ENCODE measurements at places on chromosomes 11 and 22.

- no peak overlapping the region for H3K27ac ChIP-seq
- no peaks in the 10 kb centered on the region for H3K36me3 ChIP-seq
Measured at GRCh38 chr22:18966748-18967147, 30.7 kb upstream of the PRODH start.

- H3K4me3 ChIP-seq, result peak overlapping the region; percentile 79
- H3K36me3 ChIP-seq, result no peaks in the 10 kb centered on the region
- DNase-seq, result no peak
- no peaks in the 10 kb centered on the region for H3K27me3 ChIP-seq
- H3K4me1 ChIP-seq, result peaks cover 51% of the 10 kb centered on the region
- no peak overlapping the region for H3K27ac ChIP-seq
Measured at GRCh38 chr11:65576232-65576866, 496 bp downstream of the EHBP1L1 start.

DNA sequence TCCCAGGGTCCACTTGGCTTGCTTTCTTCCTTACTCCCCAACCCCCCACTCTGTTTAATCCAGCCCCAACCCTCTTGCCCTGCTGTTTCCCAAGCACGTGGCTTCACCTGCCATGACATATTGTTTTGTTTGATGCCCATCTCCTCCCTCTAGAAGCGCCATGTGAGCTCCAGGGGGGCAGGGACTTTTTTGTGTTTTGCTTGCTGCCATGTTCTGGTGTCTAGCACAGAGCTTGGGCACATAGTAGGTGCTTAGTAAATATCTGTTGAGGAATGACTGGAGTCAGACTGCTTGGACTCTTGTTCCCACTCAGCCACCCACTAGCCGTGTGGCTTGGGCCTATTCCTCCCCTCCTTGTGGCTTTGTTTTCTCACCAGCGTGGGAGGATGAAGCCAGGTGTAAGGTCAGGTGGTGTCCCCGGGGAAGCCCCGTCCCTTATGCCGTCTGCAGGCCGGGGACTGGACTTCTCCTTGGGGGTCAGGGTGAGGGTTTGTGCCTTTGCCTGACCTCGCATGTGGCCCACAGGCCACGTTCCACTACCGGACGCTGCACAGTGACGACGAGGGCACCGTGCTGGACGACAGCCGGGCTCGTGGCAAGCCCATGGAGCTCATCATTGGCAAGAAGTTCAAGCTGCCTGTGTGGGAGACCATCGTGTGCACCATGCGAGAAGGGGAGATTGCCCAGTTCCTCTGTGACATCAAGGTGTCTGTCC is 3.8 kb downstream of the AIP start:
- no peak overlapping the region for H3K4me3 ChIP-seq
- H3K27me3 ChIP-seq, result no peaks in the 10 kb centered on the region
- H3K4me1 ChIP-seq, result peaks cover 10% of the 10 kb centered on the region
- no peak overlapping the region for H3K27ac ChIP-seq
- no peaks in the 10 kb centered on the region for H3K36me3 ChIP-seq

GRCh38 chr11:79626135-79627075 is 185.6 kb upstream of the TENM4 start:
- no peaks in the 10 kb centered on the region for H3K36me3 ChIP-seq
- H3K27me3 ChIP-seq, result no peaks in the 10 kb centered on the region
- no peak for DNase-seq
- H3K27ac ChIP-seq, result peak overlapping the region; percentile 65
- no peak overlapping the region for H3K4me3 ChIP-seq
- peaks cover 18% of the 10 kb centered on the region for H3K4me1 ChIP-seq
